IPS-NIHi11 (cell line): ENCODE measurements at places on chromosomes 5 and 9.

GRCh38 chr5:79229357-79230174 is 6.4 kb upstream of the JMY start:
- DNase-seq, result no peak

DNA sequence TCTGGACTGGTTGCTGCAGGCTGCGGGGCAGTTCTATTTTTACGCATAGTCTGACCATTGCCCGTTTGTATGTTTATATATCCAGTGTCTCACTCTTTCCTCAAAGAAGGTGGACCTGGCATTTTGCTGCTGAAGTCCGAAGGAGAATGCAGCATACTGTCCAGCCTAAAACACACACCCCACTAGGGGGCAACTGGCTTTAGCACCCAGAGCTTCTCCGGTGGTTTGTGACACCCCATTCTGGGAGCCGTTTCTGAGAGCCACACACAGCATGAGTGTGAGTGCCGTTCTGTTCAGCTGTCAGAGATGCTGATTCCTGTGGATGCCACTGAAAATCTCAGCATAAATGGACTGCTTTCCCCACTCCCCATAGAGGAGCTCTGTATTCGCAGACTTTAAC is 290.5 kb upstream of the TAS2R1 start:
- no peak for DNase-seq

GRCh38 chr5:61397238-61397637 is 65.2 kb downstream of the ZSWIM6 start:
- no peak for DNase-seq

GRCh38 chr5:10265245-10266109 is 15.4 kb downstream of the CCT5 start:
- DNase-seq, result no peak

- no peak for DNase-seq
Observed at GRCh38 chr9:100641166-100641565, 63.3 kb downstream of the CAVIN4 start.

- DNase-seq, result no peak
Observed at GRCh38 chr5:176413709-176414191, 2.6 kb downstream of the CLTB start.

- no peak for DNase-seq
Observed at GRCh38 chr5:165723931-165724330, 2218.5 kb downstream of the MAT2B start.

GRCh38 chr5:169272111-169272510 is 28.8 kb downstream of the SLIT3 start:
- no peak for DNase-seq

- no peak for DNase-seq
Observed at GRCh38 chr5:134664448-134664847, 15.9 kb downstream of the SEC24A start.

DNA sequence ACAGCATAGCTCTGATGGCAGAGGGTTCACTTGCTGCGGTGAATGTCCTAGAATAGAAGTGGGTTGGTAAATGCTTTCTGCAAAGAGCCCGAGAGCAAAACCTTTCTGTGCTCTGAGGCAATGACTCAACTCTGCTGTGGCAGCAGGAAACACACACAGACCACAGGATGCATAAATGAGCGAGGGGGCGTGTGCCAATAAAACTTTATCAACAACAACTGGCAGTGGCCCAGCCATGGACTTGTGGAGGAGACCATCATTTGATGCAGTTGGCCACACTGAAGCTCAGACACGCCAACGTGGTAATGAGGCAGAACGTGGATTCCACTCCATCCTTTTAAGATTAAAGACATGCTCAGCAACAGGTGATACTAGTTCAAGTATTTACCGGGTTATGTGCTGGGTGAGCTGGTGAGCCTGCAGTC is 6.8 kb downstream of the MRPL36 start:
- DNase-seq, result no peak

- no peak for DNase-seq
Observed at GRCh38 chr5:128913551-128913950, 51.7 kb upstream of the SLC27A6 start.

GRCh38 chr5:72206994-72207393 is 99.7 kb downstream of the MAP1B start:
- DNase-seq, result no peak

GRCh38 chr5:177189965-177190364 is 56.4 kb downstream of the NSD1 start:
- DNase-seq, result no peak

- DNase-seq, result no peak
Observed at GRCh38 chr5:15131909-15132308, 260.3 kb upstream of the ANKH start.

GRCh38 chr5:91219091-91219802 is 163.9 kb downstream of the ARRDC3 start:
- no peak for DNase-seq

DNA sequence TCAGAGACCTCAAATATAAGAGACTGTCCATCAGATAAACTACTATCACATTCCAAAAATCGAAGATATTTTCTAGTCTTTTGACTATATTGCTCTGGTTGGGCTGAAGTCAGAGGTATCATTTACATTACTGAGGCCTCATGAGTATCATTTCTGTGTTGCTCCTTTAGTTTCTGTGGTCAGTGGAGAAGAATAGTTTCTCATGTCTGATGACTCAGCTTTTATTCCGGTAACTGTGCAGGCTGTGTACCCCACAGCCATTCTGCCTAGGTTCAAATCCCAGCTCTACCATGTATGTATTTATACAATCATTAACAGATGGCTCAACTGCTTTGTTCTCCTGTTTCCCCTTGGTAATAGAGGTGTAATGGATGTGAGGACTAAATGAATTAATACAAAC is 179.3 kb downstream of the ALDH1A1 start:
- DNase-seq, result no peak

DNA sequence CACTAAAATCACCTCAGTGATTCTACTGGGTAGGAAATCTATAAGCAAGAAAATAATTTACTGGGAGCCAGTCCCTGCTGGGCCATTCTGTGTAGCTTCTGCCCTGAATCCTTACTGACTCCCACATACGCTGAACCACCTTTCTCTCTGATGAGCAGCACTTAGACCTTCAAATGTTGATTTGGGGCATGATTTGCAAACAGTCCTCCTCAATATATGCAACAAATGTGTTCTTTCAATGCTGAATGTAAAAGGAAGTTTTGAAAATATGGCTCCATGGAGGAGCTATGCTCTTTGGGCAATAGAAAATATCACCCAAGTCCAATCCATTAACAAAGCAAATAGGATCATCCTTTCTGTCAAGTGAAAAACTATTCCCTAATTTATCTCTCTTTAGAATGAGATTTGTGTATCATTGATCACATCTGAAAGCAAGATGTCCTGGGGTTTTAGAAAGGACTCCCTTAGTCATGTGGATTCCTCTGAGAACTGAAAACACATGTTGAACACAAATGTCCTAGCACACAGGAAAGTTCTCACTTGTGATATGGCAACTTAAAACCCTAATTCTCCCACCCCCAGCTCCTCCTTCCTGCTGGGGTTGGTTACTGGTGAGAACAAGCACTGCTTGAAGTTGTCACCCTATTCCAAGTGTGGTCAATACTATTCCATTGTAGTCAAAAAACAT is 8.9 kb upstream of the CER1 start:
- DNase-seq, result no peak

DNA sequence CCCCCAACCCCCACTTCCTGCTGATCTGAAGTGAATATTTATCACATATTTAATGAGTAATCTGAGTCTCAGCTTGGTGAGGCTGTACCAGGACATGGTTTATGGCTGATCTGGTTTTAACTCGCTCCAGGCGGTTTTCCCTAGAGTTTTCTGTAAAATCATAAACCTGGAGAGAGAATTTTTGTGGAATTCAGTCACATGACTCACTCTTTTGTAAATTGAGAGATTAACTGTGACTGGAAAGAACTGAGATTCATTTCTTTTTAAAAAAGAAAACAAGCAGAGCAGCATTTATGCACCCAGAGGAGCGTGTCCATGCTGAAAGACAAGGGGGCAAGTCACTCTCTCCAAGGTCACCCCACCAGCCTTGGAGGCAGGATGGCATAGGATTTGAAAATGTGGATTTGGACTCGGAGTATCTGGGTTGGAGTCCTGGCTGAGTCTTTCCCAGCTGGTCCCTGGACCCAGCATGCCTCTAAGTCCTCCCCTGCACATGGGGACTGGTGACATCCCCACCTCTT is 81.8 kb downstream of the ZNF618 start:
- no peak for DNase-seq

DNA sequence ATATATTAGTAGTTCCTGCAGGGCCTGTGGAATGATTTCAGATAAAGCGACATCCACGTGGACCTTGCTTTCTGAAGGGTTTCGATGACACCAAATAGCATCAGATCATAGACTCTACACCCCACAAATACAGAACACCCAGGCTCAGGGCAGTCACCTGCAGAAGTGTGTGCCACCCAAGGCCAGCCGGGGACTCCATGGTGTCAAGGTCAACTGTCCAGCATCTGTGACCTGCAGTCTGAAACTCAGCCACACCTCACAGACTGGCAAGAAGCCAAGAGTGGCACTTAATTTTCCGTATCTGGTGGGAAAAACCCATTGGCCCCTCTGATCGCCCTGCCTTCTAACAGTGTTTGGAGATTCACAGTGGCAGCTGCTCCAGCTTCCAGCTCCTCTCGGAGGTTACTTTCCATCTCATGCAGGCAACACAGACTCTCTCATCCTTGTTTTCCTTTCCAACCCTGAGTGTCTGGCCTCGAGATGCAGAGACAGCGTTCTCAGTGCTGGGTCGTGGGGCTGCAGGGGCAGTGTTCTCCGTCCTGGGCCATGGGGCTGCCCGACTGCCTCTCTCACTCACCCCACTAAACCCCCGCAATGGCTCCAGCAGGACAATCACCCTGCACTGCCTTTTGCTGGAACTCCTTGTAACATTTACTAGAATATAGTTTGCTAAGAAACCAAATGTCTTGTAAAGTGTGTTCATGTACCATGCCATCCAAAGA is 221.9 kb downstream of the IRX2 start:
- no peak for DNase-seq

DNA sequence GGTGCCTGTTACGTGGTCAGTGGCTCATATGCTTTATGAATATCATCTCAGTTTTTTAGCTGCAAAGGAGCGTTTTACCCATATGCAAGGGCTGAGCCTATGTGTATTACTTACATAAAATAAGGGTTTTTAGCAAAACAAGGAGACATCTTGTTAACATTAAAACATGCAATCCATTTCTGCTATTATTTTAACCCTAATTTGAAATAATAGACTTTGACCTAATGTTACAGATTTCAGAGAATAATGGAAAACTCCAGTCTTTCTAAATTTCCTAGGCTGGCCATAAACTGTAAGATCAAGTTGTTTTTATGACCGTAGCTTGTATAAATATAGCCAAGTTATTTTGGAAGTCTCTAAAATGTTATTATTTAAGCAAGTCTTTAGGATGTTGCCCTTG is 121.1 kb upstream of the SEMA6A start:
- DNase-seq, result no peak

DNA sequence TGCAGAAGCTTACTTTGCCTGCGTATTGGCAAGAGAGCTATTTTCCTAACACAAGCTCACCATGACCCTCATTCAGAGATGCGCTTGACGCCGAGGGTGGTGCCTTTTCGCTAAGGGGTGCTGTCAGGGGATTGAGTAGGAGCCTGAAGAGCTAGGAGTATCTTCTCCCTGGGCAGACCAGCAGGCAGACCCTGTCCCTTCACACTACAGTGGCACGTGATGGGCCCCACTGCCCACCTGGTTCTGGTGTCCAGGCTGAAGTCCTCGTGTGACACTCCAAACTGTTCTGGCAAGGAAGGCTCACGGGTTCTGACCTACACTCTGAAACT is 198.3 kb downstream of the AUH start:
- DNase-seq, result no peak

GRCh38 chr5:160023007-160023907 is 14.3 kb downstream of the TTC1 start:
- DNase-seq, result no peak

GRCh38 chr5:170534177-170534576 is 30.4 kb downstream of the KCNIP1 start:
- DNase-seq, result no peak
